ENCODE measurements at places on chromosomes 7 and 10. TPM values are rescaled to one million over a fixed set of nuclear protein-coding genes. Genes with fewer than 3 reads are reported as not detected.

DNA sequence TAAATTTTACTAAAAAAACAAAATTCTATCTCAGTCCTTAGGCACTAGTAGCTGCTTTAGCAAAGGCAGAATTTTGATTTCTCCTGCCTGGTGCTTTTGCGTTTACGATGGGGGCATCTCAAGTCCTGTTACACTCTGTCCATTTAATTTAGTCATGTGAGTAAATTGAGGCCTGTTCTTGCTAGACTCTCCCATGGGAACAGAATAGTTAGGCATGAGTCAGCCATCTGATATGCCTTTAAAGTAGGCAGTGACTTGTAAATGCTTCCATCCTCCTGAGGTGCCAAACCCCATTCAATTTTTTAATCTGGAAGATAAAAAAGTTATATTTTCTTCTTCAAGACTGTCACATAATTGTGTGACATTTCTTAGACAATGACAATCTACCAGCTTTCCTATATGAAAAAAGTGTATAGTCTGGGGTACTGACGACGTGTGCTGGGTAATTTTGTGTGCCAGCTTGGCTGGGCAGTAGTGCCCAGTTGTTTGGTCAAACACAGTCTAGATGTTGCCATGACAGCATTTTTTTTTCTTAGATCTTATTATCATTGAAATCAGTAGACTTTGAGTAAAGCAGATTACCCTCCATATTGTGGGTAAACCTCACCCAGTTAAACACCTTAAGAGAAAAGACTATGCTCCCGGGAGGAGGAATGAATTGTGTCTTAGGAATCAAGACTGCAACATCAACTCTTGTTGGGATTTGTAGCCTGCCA is 603.4 kb downstream of the SORCS1 start:
- no peak for DNase-seq

DNA sequence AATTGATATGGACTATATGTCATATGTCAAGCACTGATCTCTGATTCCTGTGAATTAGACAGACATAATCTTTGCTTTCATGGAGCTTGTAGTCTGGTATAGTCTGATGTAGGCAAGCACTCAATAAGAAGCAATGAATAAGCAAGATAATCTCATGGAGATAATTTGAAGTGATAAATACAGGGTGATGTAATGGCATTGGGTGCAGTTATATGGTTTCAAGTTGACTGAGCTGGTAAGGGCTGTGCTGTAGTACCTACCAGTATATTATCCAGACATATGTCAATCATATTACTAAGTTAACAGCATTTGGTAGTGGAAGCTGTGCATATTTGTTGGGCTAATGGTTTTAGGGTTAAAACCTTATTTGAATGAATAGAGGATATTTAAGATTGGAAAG is 117.5 kb upstream of the PRPS1L1 start:
- DNase-seq = no peak

The MOGAT3 gene
- not detected for total RNA-seq

The MAGI2 gene
- 0.44 TPM for total RNA-seq

The KCND2 gene
- total RNA-seq = 0.20 TPM

The PLPP4 gene
- 0.20 TPM for total RNA-seq

The SPOCK2 gene
- total RNA-seq = 3.0 TPM

All from lung microvascular endothelial cell (primary cell).